Stimulated activated CD4-positive, alpha-beta T cell treated with anti-CD3 and anti-CD28 coated beads, Interleukin-4, amount 100 ng/mL, for 4 hours (primary cell): ENCODE measurements at places on chromosomes 11 and 22.

- no peak for DNase-seq
Observed at GRCh38 chr11:122004446-122004845, 111.6 kb downstream of the BLID start.

DNA sequence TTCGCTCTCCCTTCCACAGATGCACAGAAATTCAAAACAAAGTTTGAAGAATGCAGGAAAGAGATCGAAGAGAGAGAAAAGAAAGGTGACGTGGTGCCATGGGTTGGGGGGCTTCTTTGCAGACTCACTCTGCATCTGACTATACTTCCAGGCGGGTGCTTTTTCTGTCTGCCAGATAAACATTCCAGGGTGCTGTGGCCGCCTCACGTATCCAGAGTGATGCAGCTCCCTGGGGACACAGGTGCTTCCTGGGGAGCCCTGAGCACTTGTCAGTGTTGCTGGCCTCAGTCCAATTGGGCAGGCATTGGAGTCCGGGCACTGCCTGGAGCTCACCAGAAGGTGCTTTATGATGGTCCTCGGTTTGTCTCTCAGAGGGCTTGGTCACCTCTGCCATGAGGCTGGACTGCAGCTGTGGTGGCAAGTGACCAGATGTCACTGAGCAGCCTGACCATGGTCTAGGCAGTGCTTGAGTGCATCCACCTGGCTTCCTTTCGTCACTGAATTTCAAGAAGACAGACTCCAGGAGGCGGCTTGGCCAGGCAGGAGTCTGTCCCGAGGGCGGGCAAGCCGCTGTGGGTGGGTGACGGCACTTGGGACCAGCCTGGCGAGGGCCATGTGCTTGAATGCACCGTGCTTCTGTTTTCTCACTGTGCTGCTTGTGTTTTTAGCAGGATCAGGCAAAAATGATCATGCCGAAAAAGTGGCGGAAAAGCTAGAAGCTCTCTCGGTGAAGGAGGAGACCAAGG is 5.1 kb upstream of the ZDHHC8 start:
- DNase-seq = no peak

DNA sequence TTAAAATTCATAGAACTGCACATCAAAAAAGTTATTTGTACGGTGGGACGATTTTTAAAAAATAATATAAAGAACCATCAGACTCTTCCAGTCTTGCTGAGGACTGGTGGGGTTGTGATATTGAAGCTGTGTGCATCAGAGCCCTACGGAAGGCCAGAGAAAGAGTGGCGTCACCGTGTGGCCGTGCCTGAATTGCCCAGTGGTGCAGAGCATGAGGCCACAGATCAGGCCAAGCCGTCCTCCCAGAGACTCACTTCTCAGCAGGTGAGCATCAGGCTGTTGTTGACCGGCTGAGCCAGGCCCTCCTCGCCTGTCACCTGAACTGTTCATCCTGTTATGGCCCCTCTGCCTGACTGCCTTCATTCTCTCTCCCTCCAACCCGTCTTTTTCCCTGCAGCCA is 1013.9 kb downstream of the TBC1D22A start:
- DNase-seq = no peak

GRCh38 chr11:43697679-43698078 is 17.1 kb downstream of the HSD17B12 start:
- no peak for DNase-seq

- DNase-seq = no peak
Observed at GRCh38 chr11:93059117-93059957, 89.9 kb downstream of the MTNR1B start.

DNA sequence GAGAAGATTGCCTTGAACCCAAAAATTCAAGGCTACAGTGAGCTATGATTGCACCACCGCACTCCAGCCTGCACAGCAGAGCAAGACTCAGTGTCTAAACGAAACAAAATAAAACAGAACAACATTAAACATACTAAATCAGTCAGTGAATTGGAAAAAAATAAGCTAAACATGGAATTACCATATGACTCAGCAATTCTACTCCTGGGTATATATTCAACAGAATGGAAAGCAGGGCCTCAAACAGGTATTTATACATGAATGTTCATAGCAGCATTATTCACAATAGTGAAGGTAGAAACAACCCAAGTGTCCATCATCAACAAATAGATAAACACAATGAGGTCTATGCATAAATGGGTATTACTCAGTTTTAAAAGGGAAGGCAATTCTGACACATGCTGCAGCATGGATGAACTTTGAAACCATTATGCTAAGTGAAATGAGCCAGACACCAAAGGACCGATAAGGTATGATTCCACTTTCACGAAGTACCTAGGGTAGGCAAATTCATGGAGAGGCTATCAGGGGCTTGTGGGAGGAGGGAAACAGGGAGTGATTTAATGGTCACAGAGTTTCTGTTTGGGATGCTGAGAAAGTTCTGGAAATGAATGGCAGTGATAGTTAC is 15.5 kb downstream of the NTM start:
- no peak for DNase-seq

DNA sequence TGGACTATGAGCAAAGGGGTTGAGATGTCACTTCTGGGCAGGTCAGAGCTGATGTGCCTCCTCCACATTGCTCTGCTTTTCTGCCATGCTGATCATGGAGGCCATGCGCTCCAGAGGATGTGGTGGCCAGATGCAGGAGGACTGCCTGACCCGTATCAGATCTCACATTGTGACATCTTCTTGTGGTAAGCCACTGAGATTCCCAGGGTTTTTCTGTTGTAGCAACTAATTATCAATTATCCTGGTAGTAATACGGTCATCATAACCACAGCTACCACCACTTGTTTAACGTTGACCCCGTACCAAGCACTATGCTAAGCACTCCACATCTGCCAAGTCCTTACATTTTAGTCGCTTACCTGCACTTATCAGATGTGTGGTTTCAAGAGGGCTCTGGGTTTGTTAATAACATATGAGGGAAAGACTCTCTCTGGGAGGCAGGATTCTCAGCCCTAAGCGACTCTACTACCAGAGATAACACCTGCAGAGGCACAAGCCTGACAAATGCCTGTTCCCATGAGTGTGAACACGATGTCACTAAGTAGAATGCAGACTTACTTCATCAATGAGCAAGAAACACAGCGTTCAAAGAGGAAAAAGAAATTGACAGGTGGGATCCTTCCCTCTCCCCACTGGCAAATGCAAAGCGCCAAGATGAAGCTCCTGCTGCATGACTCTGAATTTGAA is 63.6 kb upstream of the TIMP3 start:
- no peak for DNase-seq

GRCh38 chr11:46112961-46113607 is 8.2 kb downstream of the PHF21A start:
- DNase-seq = peak; percentile 21
